A549 treated with dexamethasone at 1 μM for 4 hours (cell line): ENCODE measurements at places on chromosomes 11 and 22. TPM values are rescaled to one million over a fixed set of nuclear protein-coding genes. Genes with fewer than 3 reads are reported as not detected.

Gene LAYN
- total RNA-seq, result 3.5 to 4.6 TPM (median 3.6 TPM) in 5 replicates

Gene TSSK2
- not detected in 5 replicates for total RNA-seq

Gene GAL
- total RNA-seq, result 12.0 to 21.5 TPM (median 18.0 TPM) in 5 replicates

Gene PHRF1
- total RNA-seq, result 25.8 to 45.8 TPM (median 43.4 TPM) in 5 replicates

Gene SLC6A5
- not detected in 5 replicates for total RNA-seq

Gene CRYBA4
- not detected in 5 replicates for total RNA-seq

Gene SLC7A4
- not detected in 5 replicates for total RNA-seq

Gene FXYD6
- total RNA-seq, result 0.11 to 0.39 TPM (median 0.31 TPM) in 5 replicates

Gene SCUBE1
- 0.09 to 0.21 TPM (median 0.18 TPM) in 5 replicates for total RNA-seq

Gene IL18
- 75.9 to 94.3 TPM (median 87.5 TPM) in 5 replicates for total RNA-seq

Gene DEUP1
- total RNA-seq, result not detected in 5 replicates

Gene ZP1
- 0.15 to 0.28 TPM (median 0.21 TPM) in 4 of 5 replicates, not detected in the other for total RNA-seq

Gene OR10D3
- total RNA-seq, result not detected in 5 replicates

Gene SLC1A2
- total RNA-seq, result 0.08 to 0.15 TPM (median 0.12 TPM) in 5 replicates

Gene POLD4
- total RNA-seq, result 172 to 195 TPM (median 183 TPM) in 5 replicates

Gene SEC14L2
- 71.4 to 112 TPM (median 96.7 TPM) in 5 replicates for total RNA-seq

Gene PDE2A
- total RNA-seq, result 1.6 to 2.7 TPM (median 2.3 TPM) in 5 replicates

Gene RBMXL2
- total RNA-seq, result not detected in 5 replicates

Gene CCDC73
- 0.03 to 0.04 TPM in 2 of 5 replicates, not detected in the others for total RNA-seq

Gene SUSD2
- 54.7 to 85.3 TPM (median 83.8 TPM) in 5 replicates for total RNA-seq

Gene LGALS12
- total RNA-seq, result not detected in 5 replicates

Gene CTTN
- total RNA-seq, result 192 to 231 TPM (median 212 TPM) in 5 replicates

Gene CD44
- total RNA-seq, result 685 to 926 TPM (median 838 TPM) in 5 replicates

Gene SAA1
- 3.0 to 4.5 TPM (median 3.5 TPM) in 5 replicates for total RNA-seq

Gene C22orf31
- total RNA-seq, result not detected in 5 replicates

Gene ZNF202
- total RNA-seq, result 7.0 to 9.9 TPM (median 8.4 TPM) in 5 replicates

Gene JAM3
- total RNA-seq, result 3.2 to 5.1 TPM (median 4.1 TPM) in 5 replicates

Gene DERL3
- 0.35 to 0.88 TPM (median 0.74 TPM) in 5 replicates for total RNA-seq

Gene C11orf54
- total RNA-seq, result 12.8 to 18.6 TPM (median 15.2 TPM) in 5 replicates

Gene TYR
- not detected in 5 replicates for total RNA-seq

Gene NXPE4
- total RNA-seq, result not detected in 5 replicates

Gene WDR74
- total RNA-seq, result 71.5 to 83.6 TPM (median 80.3 TPM) in 5 replicates

Gene OR51E2
- total RNA-seq, result not detected in 5 replicates

Gene KRTAP5-2
- total RNA-seq, result not detected in 5 replicates

Gene TRIM49
- 0.05 to 0.20 TPM (median 0.17 TPM) in 5 replicates for total RNA-seq

Gene POU2F3
- not detected in 5 replicates for total RNA-seq

Gene RASSF10
- total RNA-seq, result 0.54 to 1.0 TPM (median 0.75 TPM) in 5 replicates

Gene HBB
- total RNA-seq, result not detected in 5 replicates

Gene CYP2D6
- 0.23 to 0.57 TPM (median 0.51 TPM) in 5 replicates for total RNA-seq

Gene CLDN5
- not detected in 5 replicates for total RNA-seq

Gene OR5B21
- total RNA-seq, result not detected in 5 replicates

Gene ARHGAP32
- total RNA-seq, result 3.4 to 5.9 TPM (median 5.5 TPM) in 5 replicates

Gene UBQLNL
- total RNA-seq, result 0.05 TPM in 1 of 5 replicates, not detected in the others

Gene NCAM1
- total RNA-seq, result 0.05 to 0.11 TPM in 2 of 5 replicates, not detected in the others

Gene MYOD1
- 0.06 to 0.15 TPM (median 0.07 TPM) in 3 of 5 replicates, not detected in the others for total RNA-seq

Gene NXPE1
- not detected in 5 replicates for total RNA-seq

Gene HIC2
- total RNA-seq, result 1.9 to 3.0 TPM (median 2.9 TPM) in 5 replicates

Gene MRPL21
- 112 to 130 TPM (median 121 TPM) in 5 replicates for total RNA-seq

Gene KRTAP5-1
- total RNA-seq, result not detected in 5 replicates
